Stimulated activated CD4-positive, alpha-beta T cell treated with anti-CD3 and anti-CD28 coated beads, Interleukin-1b, Interleukin-23, amount 100 ng/mL, for 1 hour (primary cell): ENCODE measurements at places on chromosomes 3 and 15.

GRCh38 chr15:68387381-68388143 is 44.4 kb downstream of the ITGA11 start:
- DNase-seq: no peak

GRCh38 chr15:39692356-39693327 is 90.0 kb downstream of the FSIP1 start:
- no peak for DNase-seq

DNA sequence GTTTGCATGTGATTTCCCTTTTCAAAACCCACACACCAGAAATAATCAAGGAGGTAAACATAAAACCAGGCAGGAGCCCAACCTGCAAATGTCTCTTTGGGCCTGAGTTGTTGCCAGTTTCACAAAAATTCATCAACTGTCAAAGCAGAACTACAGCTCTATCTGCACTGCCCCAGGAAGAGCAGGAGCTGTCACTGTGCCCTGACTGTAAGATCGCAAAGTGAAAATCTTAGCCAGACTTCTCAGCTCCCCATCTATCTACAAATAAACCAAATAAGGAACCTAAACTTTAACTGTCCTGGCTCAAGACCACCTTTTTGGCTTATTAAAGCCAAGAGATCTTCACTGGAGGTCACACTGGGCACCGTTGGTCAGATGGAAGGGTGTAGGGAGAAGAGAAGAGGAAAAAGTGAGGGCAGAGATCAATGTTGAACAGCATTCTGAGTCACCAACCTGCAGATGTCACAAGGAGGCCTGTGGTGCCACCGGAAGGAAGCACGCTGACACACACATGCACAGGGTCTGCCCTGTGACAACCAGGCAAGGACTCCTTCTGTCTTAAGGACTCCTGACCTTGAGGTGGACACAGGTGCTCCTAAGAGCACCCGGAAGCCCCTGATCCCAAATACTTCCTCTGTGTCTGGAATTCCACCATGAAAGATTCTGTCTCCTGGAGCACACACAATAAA is 58.7 kb downstream of the RPN1 start:
- DNase-seq: no peak

DNA sequence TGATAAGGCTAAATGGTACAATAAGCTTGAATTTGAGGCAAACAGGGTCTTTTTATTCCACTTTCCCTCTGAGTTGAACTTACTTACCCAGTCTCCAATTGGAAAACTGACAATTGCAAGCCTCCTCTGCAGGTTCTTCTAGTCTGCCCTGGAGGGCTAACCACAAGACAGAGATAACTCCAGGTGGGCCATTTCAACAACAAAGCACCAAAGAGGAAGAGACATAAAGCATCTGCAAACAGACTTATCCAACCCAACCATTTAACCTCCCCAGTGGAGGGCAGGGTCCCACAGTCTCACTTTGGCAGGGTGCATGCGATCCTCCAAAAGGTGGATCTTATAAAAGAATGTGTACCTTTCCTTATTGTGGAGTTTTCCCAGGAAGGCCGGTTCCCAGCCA is 525.8 kb downstream of the DIPK2A start:
- DNase-seq: no peak

- DNase-seq: no peak
Observed at GRCh38 chr3:169658311-169658931, 5.1 kb downstream of the MECOM start.

DNA sequence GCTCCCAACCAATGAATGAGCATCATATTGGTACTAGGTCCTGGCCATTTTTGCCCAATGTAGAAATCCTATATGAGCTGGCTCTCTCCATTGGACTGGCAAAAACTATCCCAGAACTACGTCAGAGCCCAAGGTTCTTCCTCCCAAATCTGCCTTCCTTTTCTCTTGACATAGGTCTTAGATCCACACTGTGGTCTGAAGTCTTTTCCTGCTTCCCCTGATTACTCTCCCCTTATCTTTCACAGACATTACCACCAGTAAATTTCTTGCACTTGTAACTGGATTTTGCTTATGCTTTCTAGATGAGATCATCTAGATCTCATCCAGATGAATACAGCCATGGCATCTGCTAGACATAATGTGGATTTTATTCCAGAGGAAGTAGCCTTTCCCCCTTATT is 141.2 kb upstream of the GADL1 start:
- DNase-seq: no peak

GRCh38 chr3:27914199-27914598 is 192.1 kb upstream of the EOMES start:
- DNase-seq: no peak

DNA sequence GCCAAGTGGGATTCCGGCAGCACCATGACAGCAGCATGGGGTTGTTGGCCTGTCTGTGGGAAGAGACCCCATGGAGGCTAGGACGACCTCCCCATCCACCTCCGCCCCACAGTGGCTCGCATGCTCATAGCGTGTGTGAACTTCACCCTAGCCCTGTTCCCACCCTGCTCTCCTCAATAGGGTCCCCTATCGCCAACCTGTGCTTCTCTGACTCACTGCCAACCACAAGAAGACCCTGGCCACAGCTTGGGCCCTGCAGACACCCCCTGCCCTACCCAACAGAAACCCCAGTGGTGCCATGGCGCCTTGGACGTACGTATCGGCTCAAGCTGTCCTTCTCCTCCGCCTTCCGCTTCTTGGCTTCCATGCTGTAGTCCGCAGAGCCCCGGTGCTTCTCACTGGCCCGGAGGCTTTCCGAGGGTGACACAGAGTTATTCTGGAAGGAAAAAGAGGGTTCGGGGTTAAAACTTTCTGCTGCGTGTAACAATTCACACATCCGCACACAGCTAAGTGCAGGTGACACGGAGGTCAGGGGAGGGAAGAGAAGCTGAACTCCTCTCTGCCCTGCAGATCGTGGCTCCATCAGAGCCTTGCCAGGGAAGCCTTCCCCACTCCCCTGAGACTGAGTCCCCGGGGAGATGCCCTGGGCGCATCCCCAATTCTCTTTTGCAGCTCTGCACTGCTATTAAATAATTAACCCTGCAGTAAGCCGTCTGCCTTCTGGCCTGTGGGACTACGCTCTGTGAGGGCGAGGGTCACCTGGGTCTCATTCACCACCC is 37.3 kb downstream of the TLE3 start:
- no peak for DNase-seq

DNA sequence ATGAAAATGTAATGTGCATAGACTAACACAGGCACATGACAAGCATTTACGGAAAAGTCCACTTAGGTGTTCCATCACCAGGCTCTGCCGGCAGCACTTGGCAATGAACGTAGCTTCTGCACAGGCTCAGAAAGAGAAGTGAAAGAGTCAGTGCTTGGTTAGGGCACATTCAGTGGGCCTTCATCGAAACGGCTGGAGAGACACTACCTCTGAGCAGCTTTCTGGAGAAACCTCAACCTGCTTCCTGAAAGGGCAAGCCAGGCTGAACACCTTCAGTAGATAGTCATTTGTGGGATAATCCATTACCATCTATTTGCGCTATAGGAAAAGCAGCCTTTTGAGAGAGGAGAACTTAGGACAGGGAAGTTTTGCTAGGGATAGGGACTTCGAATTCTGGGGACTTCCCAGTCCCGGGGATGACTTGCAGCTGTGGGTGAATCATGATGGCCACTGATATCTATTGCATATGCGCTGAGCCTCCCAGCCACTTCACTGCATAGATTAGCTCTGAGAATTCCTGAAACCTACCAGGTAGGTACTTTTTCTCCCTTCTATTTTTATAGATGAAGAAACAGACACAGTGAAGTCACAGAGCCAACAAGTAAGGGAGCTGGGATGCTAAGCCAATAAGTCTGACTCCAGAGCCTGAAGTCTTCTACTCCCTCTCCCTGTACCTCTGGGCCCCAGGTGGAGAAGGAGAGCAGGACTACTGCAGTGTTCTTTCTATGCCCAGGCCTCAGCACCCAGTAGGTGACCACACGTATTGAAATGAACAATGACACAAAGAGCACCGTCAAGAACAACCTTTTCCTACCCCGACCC is 4.2 kb upstream of the SH2D7 start:
- DNase-seq: no peak
